Stimulated activated CD4-positive, alpha-beta T cell treated with anti-CD3 and anti-CD28 coated beads, TNF-alpha, amount 100 ng/mL, for 24 hours (primary cell): ENCODE measurements at places on chromosomes 1 and 21.

- DNase-seq, result no peak
These were observed 19.2 kb downstream of the ST6GALNAC3 start for GRCh38 chr1:76093522-76094312.

DNA sequence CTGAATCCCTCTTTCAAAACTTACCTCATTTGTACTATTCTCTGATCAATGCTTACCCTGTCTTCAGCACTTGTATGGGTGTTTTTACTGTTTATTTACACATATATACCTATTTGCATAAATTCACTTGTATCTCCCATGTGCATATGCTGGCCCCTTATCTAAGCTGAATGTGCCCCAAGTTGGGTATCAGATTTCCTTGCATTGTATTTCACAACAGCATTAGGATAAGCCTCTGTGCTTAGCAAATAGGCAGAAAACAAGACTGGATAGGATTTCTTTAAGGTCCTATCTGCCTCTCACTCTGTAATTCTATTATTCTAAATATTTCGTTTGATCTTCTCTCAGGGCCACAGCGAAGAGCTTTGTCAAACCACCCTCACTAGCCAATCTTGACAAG is 45.9 kb upstream of the IPO9 start:
- DNase-seq, result no peak

DNA sequence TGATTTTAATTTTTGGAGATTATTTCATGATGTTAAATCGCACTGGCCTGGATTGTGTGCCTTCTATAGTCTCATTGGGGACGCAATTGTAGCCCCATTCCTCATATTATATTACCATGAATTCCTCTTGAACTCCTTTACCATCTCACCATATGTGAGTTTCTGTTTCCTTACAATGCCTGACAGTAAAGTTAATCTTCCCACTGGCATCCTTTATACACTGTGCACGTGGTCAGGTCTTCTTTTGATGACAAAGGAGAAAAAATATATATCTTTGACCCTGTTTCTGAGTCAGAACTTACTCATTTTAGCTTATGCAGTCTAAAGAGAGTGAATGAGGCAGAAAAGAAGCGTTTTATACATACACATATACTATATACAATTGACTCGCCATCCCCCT is 774 bp upstream of the ABL2 start:
- DNase-seq, result no peak

GRCh38 chr1:153717330-153717729 is 10.5 kb upstream of the INTS3 start:
- DNase-seq, result no peak

- no peak for DNase-seq
These were observed 96.0 kb downstream of the NOS1AP start for GRCh38 chr1:162165528-162165927.
